ENCODE measurements at places on chromosomes 3 and 15.

GRCh38 chr3:146139586-146140110 is 21.3 kb downstream of the PLOD2 start:
- DNase-seq: no peak

GRCh38 chr3:187567021-187567420 is 103.2 kb downstream of the SST start:
- DNase-seq: peak; percentile 24

- no peak for DNase-seq
These were observed 106.2 kb downstream of the HERC1 start for GRCh38 chr15:63727542-63727941.

- no peak for DNase-seq
These were observed 37.8 kb upstream of the CTXND1 start for GRCh38 chr15:80289528-80290495.

DNA sequence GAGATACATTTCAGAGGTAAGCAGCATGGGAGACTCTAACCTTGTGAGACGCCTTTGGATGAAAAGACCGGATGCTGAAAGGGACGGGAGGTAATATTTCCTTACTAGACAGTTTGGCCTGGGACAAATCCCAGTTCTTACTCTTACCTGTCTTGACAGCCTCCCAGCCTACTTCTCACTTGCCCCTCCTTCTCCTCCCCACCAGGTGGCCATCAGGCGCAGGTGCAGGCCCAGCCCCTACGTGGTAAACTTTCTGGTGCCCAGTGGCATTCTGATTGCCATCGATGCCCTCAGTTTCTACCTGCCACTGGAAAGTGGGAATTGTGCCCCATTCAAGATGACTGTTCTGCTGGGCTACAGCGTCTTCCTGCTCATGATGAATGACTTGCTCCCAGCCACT is 6.3 kb downstream of the HTR3D start:
- no peak for DNase-seq

DNA sequence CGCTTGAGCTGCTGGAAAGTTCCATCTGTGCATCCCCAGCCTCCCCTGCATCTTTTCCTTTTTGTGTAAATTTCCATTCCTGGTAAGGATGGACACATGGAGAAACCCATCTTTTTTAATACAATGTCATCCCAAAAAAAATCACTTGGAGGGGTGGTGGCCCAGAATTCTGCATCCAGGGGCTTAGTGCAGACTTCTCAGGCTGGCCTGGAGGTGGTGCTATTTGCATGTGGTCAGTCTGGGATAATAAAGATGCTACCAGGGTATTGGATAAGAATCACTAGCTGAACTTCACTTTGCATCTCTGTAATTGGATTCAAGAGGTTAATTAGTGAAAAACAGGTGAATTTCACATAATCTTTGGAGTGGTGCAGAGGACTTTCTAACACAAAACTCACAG is 1.8 kb upstream of the ZSCAN2 start:
- no peak for DNase-seq

DNA sequence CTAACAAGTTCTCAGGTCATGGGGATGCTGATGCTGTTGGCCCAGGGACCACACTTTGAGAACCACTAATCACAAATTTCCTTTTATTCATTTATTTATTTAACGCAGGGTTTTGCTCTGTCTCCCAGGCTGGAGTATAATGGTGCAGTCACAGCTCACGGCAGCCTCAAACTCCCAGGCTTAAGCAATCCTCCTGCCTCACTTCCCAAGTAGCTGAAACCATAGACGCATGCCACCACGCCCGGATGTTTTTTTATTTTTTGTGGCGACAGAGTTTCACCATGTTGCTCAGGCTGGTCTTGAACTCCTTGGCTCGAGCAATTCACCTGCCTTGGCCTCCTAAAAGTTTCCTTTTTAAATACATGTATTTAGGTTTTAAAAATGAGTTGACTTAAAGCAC is 20.7 kb upstream of the ISLR2 start:
- no peak for DNase-seq

GRCh38 chr3:14534516-14535191 is 5.5 kb downstream of the GRIP2 start:
- no peak for DNase-seq

DNA sequence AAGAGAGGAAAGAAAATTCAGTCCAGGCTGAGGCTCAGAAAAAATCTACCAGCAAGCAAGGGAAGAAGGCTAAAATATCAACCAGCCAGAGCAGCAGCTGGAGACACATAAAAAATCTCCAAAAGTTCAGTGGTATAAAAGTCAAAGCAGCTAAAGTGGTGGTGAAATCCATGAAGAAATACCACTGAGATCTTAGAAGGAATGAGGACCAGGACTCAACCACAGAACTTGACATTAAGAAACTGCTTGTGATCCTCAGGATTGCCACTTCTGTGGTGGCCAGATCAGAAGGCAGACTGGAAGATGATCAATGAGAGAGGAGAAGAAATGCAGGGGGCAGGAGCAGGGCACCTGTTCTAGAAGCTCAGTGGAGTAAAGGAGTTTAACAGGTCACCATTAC is 22.5 kb downstream of the CNTN3 start:
- no peak for DNase-seq

DNA sequence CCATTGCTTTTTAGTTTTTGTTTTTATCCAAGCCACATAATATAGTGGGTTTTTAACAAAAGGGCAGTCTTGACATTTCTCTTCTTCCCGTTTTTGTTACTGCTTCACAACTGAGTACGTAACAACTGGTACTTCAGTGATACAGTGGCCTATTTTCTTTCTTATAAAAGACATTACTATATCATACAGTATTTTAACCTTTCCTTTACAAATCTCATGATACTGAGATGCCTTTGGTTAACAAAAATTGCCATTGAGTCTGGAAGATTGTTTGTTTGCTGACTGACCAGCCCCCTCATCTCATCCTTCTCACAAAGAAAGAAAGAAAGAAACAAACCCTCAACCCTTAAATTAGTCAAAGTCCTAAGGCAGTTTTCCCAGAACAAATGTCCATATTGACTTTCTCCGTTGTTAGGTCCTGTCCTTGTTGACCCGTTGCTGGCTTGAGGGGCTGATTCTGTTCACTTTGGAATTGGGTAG is 77.0 kb upstream of the SAMMSON start:
- no peak for DNase-seq

GRCh38 chr3:36813305-36813704 is 49.0 kb upstream of the DCLK3 start:
- DNase-seq: no peak

- DNase-seq: no peak
These were observed 81.8 kb upstream of the ALCAM start for GRCh38 chr3:105284876-105285275.

DNA sequence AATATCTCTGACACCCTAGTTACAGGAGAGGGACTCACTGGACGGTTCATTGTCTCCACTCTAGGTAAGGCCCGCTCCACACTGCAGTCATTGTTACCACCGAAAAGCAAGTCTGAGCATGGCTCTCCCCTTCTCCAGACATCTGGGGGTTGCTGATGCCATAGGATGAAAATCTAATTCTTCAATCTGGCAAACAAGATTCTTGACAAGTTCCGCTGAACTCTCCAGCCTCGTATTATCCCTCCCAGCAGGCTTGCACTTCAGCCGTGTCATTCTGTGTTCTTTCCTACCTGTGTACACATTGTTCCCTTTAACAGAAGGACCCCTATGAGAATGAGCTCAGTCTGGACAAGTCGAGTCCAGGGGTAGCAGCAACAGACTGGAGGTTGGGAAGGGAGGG is 152.3 kb upstream of the NR2E3 start:
- DNase-seq: no peak

DNA sequence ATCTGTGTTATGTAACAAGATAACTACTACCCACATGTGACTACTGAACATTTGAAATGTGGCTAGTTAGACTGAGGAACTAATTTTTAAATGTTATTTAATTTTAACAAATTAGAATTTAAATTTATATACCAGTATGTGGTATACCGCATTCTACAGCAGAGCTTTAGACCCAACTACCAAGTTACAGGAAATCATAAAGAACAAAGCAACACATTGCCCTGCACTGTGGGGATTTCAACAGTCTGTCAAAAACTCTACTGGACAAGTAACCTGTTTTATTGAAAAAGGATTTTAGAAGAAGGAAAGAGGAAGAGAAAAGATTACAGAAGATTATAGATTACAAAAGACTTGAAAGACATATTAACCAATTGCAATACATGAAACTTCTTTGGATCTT is 64.9 kb downstream of the DPH6 start:
- DNase-seq: no peak

- DNase-seq: no peak
These were observed 10.5 kb downstream of the ADAMTS7 start for GRCh38 chr15:78800806-78801205.

GRCh38 chr3:53211706-53212702 is 43.8 kb downstream of the TKT start:
- no peak for DNase-seq

- no peak for DNase-seq
These were observed 107.2 kb downstream of the THRB start for GRCh38 chr3:24387493-24387892.

- DNase-seq: no peak
These were observed 30.6 kb upstream of the MECOM start for GRCh38 chr3:169694117-169694516.

DNA sequence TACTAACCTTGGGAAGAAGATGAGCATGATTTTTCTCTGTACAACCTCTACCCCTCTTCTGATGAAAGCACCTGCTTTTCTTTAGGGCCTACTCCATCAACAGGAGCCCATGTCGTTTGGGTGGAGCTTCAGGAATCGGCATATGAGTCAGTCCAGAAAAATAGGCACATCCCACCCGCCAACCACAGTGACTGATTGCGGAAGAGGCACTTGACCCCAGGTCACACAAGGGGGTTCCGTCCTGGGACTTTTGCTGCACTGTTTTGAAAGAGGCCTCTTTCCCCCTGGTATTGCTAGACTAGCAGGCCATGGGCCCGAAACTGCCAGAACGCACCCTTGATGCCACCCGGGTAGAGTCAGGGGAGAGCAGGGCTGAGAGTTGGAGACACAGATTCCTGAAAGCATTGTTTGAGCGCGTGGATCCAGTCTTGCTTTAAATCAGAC is 19.3 kb upstream of the NRROS start:
- DNase-seq: no peak

GRCh38 chr3:32457971-32458471 is 44.6 kb downstream of the CMTM6 start:
- DNase-seq: no peak

GRCh38 chr3:194466761-194467356 is 19.9 kb downstream of the ATP13A3 start:
- no peak for DNase-seq

GRCh38 chr3:55588146-55588765 is 101.2 kb upstream of the WNT5A start:
- no peak for DNase-seq

DNA sequence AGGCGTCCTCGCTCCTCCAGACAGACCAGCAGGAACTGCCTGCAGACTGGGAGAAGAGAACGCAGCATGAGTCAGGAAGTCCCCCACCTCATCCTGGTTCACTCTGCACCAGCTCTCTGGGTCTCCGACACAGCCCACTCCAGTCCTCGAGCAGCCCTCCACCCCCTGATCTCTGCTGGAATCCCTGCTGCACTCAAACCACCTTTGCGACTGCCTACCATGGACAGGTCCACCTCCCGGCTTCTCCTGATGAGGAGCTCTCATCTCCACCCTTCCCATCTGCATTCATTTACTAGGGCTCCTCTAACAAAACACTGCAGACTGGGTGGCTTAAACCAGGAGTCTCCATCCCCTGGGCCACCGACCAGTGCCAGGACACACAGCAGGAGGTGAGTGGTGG is 202.3 kb upstream of the IGF1R start:
- no peak for DNase-seq

GRCh38 chr3:133238015-133238414 is 161.8 kb upstream of the BFSP2 start:
- no peak for DNase-seq

DNA sequence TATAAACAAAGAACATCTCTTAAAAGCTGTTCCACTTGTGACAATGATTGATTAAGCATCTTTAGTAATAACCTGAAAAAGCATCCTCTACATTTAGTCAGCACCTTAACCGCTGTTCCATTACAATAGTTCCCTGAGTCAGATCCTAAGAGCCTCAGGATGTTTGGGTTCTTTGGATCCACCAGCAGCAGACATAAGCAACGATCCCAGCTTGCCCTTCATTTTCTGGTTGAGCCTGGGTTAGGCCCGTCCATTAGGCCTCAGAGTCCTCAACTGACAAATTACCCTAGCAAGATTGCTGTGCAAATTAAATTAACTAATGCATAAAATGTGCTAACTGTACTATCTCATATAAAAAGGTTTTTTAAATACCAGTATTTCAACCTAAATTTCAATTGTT is 42.3 kb upstream of the ROBO1 start:
- DNase-seq: no peak

DNA sequence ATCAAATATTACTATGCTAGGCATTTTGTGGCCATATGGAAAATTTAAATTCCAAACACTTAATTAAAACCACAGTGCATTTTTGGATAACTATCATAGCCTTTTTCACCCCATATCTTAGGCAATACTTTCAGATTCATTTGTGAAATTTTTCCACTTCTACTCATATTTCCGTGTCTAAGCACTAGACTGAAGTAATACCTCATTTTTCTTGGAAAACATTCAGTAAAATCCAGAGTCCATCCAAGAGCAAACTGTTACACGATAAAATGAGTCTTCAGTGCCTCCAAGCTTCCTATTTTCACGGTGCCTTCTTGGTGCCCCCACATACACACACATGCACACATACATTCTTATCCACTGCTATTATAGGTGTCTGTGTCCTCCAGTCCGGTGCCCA is 845.9 kb downstream of the TBL1XR1 start:
- DNase-seq: peak; percentile 56

- DNase-seq: no peak
These were observed 122.0 kb downstream of the TFDP2 start for GRCh38 chr3:142027300-142027699.

DNA sequence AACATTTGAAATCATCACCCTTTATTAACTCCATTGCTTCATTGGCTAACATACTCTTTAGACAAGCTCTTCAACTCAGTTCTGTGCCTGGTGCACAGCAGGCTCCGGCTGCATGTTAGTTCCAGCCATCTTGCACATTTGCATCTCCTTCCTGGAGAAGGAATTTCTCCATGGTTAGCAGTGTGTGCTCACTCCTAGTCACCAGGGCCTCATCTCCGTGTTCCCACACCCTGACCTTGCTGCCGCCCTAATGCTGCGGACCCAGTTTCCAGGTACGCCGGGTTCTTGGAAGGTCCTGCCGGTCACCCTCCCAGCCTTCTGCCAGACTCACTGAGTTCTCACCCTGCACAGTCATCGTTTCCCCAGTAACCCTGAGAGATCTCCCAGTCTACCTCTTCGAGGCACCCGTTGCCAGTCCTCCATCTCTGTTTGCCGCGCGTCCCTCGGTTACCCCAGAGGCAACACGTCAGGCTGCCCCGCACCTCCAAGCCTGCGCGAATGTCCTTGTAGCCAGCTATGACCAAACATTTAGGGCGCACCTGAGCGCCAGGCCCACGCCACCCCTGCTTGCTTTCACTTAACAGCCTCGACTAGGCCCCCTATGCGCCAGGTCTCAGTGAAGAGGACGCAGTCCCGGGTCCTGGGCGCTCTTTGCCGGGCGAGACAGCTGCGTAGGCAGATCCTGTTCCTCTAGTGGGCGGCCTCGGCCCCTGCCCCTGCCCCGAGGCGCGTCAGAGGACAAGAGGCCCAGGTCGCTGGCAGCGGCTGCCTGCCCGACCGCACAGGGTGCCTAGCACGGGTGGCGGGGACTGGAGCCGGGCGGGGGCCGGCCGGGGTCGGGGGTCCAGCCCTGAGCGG is 747 bp upstream of the ZNF592 start:
- DNase-seq: no peak

Data from AG09309 (cell line).